Stimulated activated CD4-positive, alpha-beta T cell treated with anti-CD3 and anti-CD28 coated beads, Interleukin-1b, Interleukin-23, amount 100 ng/mL, for 1 hour (primary cell): ENCODE measurements at places on chromosomes 6 and 20.

GRCh38 chr6:149646599-149646998 lies 1.9 kb downstream of the KATNA1 start:
- no peak for DNase-seq

DNA sequence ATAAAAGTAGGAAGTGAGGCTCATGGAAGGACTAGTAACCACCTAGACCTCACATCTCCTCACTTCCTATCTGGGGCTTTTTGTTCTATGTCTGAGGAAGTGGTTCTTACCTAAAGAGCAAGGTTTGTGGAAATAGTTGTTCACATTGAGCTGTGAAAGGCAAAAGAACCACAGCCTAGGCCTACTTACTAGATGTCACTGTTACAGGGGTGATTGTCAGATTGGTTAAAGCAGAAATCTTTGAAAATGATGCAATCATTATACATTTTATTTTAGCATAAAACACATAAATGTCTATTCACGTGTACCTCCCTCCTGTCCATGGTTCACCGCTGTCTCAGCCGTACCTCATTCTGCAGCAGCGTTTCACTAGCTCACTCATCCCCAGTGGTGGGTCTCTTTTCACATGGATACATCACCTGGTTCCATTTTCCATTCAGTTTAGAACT lies 268.8 kb downstream of the TMEM242 start:
- no peak for DNase-seq

- no peak for DNase-seq
These were observed 306.6 kb upstream of the EXOC2 start for GRCh38 chr6:999552-999951.

- DNase-seq, result no peak
These were observed 550.7 kb upstream of the FLRT3 start for GRCh38 chr20:14888134-14888533.

DNA sequence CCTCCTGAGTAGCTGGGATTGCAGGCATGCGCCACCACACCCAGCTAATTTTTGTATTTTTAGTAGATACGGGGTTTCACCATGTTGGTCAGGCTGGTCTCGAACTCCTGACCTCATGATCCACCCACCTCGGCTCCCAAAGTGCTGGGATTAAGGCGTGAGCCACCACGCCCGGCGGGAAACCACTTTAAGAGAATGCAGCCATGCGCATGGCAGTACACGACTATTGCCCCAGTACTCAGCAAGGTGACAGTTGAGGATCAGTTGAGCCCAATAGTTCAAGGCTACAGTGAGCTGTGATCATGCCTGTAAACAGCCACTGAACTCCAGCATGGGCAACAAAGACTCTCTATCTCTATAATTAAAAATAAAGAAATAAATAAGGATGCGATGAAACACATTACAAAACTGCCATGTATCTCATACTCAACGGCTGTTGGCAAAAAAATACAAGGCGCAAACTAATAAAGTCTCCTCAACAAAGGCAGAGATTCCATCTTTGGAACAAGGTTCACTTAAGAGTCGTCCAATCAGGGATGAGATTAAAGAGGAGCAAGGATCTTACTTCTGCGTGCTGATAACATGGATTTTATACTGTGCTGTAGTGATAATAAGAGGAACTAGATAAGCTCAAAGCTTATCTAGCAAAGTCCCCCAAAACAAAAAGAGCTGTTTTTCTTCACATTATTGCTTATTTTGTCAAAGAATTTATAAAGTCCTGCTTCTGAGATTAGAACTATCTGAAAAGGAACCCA lies 51.1 kb downstream of the STAU1 start:
- DNase-seq, result no peak

DNA sequence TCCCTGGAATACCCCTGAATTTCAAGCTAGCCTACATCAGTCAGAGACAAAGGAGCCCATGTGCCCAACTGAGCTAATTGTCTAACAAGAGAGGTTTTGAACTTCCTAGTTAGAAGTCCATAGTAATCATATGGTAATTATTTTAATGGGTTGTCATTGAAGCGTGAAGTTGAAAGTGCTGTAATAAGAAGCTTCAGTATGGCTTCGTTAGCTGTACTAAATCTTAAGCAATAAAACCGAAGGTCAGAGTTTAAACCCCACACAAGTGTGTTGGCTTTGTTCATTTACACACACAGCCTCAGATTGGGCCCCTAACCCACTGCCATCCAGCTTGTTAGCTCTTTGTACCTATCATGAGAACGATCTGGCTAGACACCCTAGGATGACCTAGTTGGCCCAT lies 195.6 kb upstream of the RIN2 start:
- no peak for DNase-seq

- no peak for DNase-seq
These were observed 621.9 kb upstream of the CITED2 start for GRCh38 chr6:139996253-139996834.

DNA sequence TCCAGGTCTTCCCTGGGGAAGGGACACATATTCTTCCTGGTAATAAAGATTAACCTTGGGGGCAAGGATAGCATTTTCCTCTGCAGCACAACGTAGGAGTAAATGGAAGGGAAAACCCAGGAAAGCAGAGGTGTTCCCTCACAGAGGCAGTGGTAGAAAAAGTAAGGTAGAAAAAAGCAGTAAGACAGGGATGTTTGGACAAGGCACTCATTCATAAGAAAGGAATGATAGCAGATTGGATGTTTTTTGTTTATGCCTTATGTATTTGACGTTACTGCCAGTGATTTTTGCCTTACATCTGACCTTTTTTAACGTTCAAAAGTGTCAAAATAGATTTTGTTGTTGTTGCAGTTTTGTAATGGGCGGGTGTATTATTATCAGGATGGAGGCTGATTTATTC lies 395.0 kb downstream of the CDKAL1 start:
- no peak for DNase-seq

- no peak for DNase-seq
These were observed 32.9 kb downstream of the ASXL1 start for GRCh38 chr20:32391003-32391402.

DNA sequence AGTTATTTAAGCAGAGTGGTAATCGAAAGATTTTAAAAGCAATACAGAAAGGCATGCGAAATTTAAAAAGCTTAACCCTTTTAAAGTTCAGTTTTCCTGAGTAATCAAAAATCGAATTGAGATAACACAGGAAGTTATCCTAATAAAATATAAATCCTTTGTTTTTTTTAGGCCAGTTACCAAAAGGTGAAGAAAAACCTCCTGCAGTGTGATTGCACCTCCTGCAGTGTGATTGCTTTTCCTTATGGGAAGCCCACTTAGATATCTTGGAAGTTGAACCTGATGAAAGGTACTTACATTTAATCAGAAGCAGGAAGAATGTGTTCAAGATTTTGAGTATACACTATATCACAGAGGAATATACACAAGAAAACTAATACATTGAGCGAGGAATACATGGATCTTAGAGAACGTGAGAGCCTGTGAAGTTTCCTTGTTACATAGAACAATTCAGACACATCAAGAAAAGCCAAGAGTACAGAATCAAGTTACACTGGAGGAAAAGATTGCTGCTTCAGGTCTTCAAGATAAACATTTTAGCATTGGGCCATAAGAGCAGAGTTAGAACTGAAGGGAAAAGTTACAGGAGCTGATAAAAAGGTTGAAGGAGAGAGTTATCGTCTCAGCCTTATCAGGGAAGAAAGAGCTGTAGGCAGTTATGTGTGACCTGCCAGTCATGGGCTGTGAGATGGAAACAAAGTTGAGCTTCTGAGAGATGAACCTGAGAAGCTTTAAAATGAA lies 7.7 kb upstream of the TMEM181 start:
- no peak for DNase-seq

- no peak for DNase-seq
These were observed 7.1 kb upstream of the DUSP22 start for GRCh38 chr6:285030-285771.

GRCh38 chr6:158969148-158969547 lies 30.9 kb downstream of the RSPH3 start:
- no peak for DNase-seq

DNA sequence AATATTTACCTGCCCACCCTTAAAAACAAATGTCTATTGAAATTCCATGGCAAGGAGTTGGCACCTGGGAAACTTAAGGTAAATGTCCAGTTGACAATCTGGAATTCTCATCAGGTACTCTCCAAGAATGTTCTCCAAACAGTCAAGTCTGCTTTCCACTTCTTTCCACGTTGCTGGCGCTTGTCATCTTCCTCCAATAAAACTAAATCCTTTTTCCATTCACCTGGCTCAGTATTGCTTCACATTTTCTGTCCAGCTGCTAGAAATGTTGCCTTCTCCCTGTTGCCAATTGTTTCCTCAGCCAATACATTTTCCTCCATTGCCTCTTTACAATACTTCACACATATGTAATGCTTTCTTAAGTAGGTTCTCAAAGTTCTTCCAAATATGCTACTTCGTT lies 1288.1 kb upstream of the MAP3K7 start:
- no peak for DNase-seq

DNA sequence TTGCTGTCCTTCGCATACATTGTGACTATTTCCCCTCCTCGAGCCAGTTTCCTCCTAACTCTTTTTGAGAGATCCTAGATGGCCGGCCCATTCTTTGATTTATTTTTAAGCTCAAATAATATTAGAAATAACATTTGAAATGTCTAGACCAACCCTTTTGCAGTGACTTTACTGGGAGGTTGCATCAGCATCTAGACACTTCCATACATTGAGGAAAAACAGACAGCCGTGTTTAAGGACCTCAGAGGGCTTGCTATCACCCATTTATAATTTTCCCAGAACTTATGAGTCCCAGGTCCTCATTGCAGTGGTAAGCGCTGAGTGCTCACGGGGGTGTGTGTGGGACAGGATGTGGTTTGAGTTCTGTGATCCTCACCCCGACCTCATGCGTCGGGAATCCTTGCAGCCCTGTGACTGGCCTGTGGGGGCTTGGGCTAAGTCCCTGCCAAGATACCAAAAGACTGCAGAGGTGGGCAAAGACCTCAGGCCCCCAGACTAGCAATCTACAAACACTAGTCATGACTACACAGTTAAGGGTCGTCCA lies at the start of gene GPX5:
Gene GPX5 (plus strand): TSS at position 386 of the 544 bp plus-strand sequence. CDS start 133 bp downstream, at position 519.
- no peak for DNase-seq

DNA sequence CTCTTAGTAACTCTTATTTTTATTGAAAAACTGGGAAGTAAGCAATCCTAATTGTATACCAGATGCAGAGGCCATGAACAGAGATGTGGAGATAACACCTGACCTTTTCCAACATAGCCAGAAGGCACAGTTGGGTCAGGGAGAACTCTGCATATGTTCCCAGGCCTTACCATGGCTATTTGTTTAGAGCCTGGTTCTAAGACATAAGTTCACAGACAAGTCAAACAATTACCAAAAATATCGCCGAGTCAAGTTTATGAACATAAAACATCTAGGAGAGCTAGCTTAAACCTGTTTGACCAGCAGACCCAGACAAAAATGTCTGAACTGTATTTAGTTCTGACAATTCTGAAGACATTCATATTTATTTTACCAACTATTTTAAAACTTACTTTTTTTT lies 26.7 kb upstream of the IYD start:
- DNase-seq, result no peak

- no peak for DNase-seq
These were observed 78.6 kb upstream of the AKAP12 start for GRCh38 chr6:151160929-151161757.

DNA sequence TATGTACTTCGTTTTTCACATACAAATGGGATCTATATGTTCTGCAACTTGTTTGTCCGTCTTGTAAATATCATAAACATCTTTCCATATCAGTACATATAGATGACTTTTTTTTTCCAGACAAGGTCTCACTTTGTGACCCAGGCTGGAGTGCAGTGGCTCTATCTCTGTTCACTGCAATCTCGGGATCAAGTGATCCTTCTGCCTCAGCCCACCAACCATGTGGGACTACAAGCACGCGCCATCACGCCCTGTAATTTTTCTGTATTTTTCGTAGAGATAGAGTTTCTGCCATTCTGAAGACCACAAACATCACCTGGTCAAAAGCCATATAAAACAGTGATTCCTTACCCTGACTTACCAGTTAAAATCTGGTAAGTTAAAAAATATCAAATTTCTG lies 37.7 kb upstream of the SYNCRIP start:
- DNase-seq, result no peak

DNA sequence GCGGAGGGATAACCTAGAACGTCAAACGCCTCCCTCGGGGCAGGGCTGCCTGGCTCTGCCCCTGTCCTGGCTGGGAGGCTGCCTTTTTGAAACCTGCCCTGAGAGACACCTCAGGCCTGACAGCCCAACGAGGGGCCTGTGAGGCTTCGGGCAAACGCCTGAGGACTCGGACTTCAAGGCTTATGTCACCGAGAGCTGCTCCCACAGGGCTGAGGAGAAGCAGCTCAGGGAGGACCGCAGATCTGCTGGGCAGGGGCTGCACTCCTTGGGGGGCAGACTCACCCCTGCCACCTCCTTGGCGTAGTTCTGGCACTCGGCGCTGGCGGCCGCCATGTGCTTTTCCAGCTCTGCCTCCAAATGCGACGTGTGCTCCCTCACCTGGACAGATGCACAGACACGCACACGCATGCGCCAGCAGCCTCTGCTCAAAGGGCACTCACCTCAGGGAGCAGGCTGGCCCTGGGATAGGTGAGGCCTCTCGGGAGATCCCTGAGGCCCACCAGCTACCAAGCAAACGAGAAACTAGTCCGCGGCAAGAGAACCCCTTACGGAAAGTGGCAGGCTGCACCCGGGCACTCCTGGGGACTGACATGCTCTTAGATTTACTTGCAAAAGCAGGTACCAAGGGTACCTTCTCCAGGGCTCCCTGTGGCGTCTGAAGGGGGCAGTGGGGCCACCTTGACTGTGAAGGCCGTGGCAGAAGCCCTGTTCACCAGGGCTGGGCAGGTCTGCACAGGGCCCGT lies 49.6 kb downstream of the DSTN start:
- DNase-seq, result no peak

GRCh38 chr6:31821301-31822035 lies 6.1 kb upstream of the HSPA1B start:
- DNase-seq, result peak; percentile 54

DNA sequence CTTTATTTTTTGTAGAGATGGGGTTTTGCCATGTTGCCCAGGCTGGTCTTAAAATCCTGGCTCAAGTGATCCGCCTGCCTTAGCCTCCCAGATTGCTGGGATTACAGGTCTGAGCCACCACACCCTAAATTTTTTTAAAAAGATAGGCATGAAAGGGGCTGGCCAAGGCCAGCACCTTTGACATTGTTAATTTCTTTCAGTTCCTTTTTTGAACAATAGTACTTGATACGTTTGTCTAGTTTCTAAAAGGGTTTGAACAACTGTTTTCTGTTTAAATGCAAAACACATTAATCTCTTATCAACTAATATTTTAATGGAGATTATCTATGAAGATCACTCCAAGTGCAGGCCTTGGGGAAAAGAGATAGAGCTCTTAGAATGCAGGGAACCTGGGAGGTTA lies 37.6 kb upstream of the PTPRK start:
- no peak for DNase-seq
